ENCODE measurements at places on chromosomes 13 and 19. TPM values are rescaled to one million over a fixed set of nuclear protein-coding genes. Genes with fewer than 3 reads are reported as not detected.

GRCh38 chr13:99647596-99647985, 146.3 kb downstream of the TM9SF2 start:
- H3K4me1 ChIP-seq: no peaks in the 10 kb centered on the region
- H3K36me3 ChIP-seq: no peaks in the 10 kb centered on the region
- H3K27me3 ChIP-seq: peaks cover 1% of the 10 kb centered on the region
- no peak for DNase-seq
- H3K27ac ChIP-seq: no peak overlapping the region

DNA sequence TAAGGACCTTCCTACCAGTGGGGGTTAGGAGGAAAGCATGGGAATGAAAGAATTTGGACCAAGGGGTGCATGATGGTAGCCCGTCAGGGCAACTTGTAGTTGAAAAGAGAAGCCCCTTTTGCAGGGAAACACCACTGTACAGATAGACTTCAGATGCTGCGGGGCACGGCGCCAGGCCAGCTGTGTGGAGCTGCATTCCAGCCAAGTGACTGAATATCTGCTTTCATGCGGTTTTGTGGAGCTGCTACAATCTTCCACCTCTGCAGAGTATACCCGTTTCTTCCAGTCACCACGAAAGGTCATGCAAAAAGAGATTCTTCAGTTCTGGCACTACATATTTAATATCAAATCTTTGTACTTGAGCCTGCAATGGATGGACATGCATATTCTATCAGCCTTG, 104.7 kb downstream of the RGCC start:
- no peak for DNase-seq
- H3K4me3 ChIP-seq: no peak overlapping the region
- H3K27ac ChIP-seq: no peak overlapping the region
- H3K4me1 ChIP-seq: no peaks in the 10 kb centered on the region
- H3K36me3 ChIP-seq: no peaks in the 10 kb centered on the region
- H3K27me3 ChIP-seq: peaks cover 1% of the 10 kb centered on the region

GRCh38 chr19:17489392-17490030, 19.2 kb downstream of the SLC27A1 start:
- peaks cover 45% of the 10 kb centered on the region for H3K4me1 ChIP-seq
- no peaks in the 10 kb centered on the region for H3K36me3 ChIP-seq
- H3K27me3 ChIP-seq: peaks cover 11% of the 10 kb centered on the region
- H3K4me3 ChIP-seq: peak overlapping the region; percentile 90
- no peak for DNase-seq

Gene MIDN
- polyA plus RNA-seq: 4.9 TPM

DNA sequence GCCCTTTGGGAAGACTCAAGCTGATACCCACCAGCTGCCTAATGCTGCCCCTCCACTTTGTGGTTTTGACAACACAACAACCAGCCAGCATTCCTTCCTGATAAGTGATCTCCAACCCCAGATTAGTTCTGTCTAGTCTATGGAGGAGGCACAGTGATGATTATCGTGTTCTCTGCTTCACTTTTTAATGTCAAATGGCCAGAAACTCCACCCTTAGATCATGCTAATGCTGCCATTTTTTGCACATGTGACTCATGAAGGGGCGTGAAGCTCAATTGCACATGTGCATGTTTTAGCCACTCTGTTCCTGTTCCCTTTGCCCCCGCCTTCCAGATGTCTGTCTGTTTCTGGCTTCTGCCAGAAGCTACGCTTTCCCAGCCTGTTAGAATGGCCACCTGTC, 199.8 kb downstream of the COG6 start:
- H3K27me3 ChIP-seq: peaks cover 2% of the 10 kb centered on the region
- no peak overlapping the region for H3K4me3 ChIP-seq
- H3K27ac ChIP-seq: no peak overlapping the region
- H3K36me3 ChIP-seq: no peaks in the 10 kb centered on the region

GRCh38 chr19:17671906-17672305, 16.2 kb downstream of the UNC13A start:
- no peaks in the 10 kb centered on the region for H3K36me3 ChIP-seq
- H3K4me1 ChIP-seq: no peaks in the 10 kb centered on the region
- peaks cover 2% of the 10 kb centered on the region for H3K27me3 ChIP-seq
- H3K27ac ChIP-seq: no peak overlapping the region

- H3K4me3 ChIP-seq: no peak overlapping the region
- H3K27ac ChIP-seq: no peak overlapping the region
- peaks cover 9% of the 10 kb centered on the region for H3K4me1 ChIP-seq
- H3K27me3 ChIP-seq: peaks cover under 1% of the 10 kb centered on the region
- no peaks in the 10 kb centered on the region for H3K36me3 ChIP-seq
Observed at GRCh38 chr13:30049692-30050091, 199.3 kb upstream of the UBL3 start.

DNA sequence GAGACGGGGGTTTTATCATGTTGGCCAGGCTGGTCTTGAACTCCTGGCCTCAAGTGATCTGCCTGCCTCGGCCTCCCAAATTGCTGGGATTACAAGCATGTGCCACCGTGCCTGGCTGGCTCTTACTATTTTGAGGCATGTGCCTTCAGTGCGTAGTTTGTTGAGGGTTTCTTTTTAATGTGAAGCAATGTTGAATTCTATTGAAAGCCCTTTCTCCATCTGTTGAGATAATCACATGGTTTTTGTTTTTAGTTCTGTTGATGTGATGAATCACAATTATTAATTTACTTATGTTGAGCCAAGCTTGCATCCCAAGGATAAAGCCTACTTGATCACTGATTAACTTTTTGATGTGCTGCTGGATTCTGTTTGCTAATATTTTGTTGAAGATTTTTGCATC, 290.9 kb downstream of the KCNRG start:
- DNase-seq: no peak
- no peaks in the 10 kb centered on the region for H3K36me3 ChIP-seq

Gene RDH8
- not detected for polyA plus RNA-seq

GRCh38 chr19:10286803-10287737, at the start of gene ICAM4:
ICAM4 (plus strand) TSS chr19:10286955; CDS start chr19:10287013, 58 bp downstream.
- peaks cover 70% of the 10 kb centered on the region for H3K4me1 ChIP-seq
- H3K4me3 ChIP-seq: peak within 1 kb of the TSS; percentile 77
- DNase-seq: no peak
- no peak within 1 kb of the TSS for H3K27ac ChIP-seq
- peaks cover 18% of the 10 kb centered on the region for H3K36me3 ChIP-seq

Gene SBSN
- not detected for polyA plus RNA-seq

Gene LGALS14
- polyA plus RNA-seq: not detected

DNA sequence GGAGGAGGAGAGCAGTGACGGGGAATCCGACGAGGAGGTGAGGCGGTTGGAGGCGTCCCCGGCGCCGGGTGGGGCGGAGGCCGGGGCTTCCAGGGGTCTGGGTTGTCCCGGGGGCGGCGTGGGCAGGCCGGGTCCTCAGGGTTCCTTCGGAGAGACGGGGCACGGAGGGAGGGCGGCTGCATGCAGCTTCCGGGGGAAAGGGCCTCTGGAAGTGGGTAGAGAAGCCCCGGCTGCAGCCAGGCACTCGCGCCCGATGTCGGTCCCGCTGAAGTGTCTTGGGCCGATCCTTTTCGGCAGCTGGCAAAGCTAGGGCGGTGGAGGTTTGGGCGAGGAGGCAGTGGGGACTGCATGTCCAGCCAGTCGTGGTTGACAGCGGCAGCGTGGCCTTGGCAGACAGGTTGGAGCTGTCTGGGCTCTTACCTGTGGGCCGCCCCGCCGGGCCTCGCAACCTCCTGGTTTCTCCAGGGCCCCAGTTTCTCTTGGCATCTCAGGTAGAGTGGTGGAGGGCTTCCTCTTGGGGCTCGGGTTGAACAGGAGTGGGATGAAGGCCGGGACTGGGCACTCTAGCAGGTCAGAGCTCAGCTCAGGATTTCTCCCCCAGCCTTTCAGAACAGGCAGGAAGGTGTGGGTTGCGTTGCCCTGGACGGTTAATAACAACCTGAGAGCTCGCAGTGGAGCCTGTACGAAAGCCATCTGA, 690 bp downstream of the KMT2B start:
- H3K27me3 ChIP-seq: no peaks in the 10 kb centered on the region
- peaks cover 32% of the 10 kb centered on the region for H3K4me1 ChIP-seq
- peak; percentile 37 for DNase-seq
- peak overlapping the region; percentile 81 for H3K4me3 ChIP-seq

DNA sequence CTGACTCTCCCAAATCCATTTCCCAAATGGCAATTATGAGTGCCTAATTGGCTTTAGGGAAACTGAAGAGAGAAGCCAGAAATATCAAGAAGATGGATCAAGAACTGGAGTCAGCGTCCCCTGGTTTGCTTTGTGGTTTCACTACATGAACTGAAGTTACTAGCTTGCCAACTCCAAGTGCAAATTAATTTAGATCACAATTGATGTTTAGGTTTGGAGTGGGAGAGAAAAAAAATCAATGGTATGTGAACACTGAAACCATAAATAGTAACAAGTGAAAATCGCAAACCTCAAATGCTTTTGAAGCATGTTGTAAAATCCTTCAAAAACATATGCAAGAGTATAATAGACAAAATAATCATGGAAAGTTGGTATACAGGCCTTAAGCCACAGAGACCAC, 1528.6 kb upstream of the SLC10A2 start:
- no peaks in the 10 kb centered on the region for H3K36me3 ChIP-seq
- H3K27ac ChIP-seq: no peak overlapping the region
- H3K4me3 ChIP-seq: no peak overlapping the region
- H3K4me1 ChIP-seq: no peaks in the 10 kb centered on the region
- no peak for DNase-seq

Gene C2CD4C
- not detected for polyA plus RNA-seq

- H3K27me3 ChIP-seq: peaks cover 51% of the 10 kb centered on the region
- DNase-seq: peak; percentile 92
- H3K27ac ChIP-seq: peak overlapping the region; percentile 97
Observed at GRCh38 chr19:1076951-1077350, 10.0 kb downstream of the ARHGAP45 start.

GRCh38 chr19:45745606-45746005, 12.4 kb downstream of the MEIOSIN start:
- H3K4me1 ChIP-seq: no peaks in the 10 kb centered on the region
- no peaks in the 10 kb centered on the region for H3K36me3 ChIP-seq
- no peak overlapping the region for H3K4me3 ChIP-seq
- H3K27me3 ChIP-seq: peaks cover 8% of the 10 kb centered on the region
- DNase-seq: no peak
- H3K27ac ChIP-seq: no peak overlapping the region

DNA sequence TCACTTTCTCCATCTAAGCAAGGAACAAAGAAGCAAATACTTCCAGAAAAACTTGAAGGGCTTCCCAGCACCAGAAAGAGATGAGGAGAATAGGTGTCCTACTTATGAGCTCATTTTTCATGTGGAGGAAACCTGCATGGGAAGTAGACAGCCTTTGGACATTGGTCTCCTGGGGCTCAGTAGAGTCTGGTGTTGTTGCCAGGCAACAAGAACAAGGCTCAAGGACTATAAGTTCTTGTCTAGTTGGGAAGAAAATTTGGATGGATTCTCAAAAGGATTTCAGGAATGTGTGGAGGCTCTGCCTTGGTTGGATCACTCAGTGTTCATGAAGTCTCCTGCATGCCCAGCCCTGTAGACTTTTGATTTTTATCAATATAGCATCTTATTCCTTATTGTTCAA, 84.5 kb downstream of the MBNL2 start:
- H3K27ac ChIP-seq: no peak overlapping the region
- H3K4me1 ChIP-seq: peaks cover 14% of the 10 kb centered on the region
- peaks cover 10% of the 10 kb centered on the region for H3K36me3 ChIP-seq
- no peak for DNase-seq

- peaks cover 2% of the 10 kb centered on the region for H3K27me3 ChIP-seq
- H3K4me3 ChIP-seq: no peak overlapping the region
- no peak for DNase-seq
- no peaks in the 10 kb centered on the region for H3K36me3 ChIP-seq
Observed at GRCh38 chr19:15212711-15213110, 11.9 kb upstream of the NOTCH3 start.

DNA sequence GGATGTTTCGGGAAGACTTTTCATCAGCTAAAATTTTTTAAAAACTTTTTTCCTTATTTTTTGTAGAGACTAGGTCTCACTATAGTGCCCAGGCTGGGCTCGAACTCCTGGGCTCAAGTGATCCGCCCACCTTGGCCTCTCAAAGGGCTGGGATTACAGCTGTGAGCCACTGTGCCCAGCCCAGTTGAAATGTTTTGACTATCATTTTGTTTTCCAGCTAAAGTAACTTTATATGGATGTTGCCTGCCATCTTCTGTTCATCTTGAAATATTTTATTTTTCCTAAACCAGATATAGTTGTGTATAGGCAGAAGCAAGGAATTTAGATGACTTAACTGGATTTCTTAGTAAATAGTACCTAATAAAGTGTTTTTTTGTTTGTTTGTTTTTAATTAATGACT, 7.0 kb downstream of the CAB39L start:
- H3K27ac ChIP-seq: no peak overlapping the region
- H3K4me3 ChIP-seq: no peak overlapping the region
- H3K4me1 ChIP-seq: no peaks in the 10 kb centered on the region
- H3K36me3 ChIP-seq: peaks cover 16% of the 10 kb centered on the region
- DNase-seq: no peak
- H3K27me3 ChIP-seq: no peaks in the 10 kb centered on the region

DNA sequence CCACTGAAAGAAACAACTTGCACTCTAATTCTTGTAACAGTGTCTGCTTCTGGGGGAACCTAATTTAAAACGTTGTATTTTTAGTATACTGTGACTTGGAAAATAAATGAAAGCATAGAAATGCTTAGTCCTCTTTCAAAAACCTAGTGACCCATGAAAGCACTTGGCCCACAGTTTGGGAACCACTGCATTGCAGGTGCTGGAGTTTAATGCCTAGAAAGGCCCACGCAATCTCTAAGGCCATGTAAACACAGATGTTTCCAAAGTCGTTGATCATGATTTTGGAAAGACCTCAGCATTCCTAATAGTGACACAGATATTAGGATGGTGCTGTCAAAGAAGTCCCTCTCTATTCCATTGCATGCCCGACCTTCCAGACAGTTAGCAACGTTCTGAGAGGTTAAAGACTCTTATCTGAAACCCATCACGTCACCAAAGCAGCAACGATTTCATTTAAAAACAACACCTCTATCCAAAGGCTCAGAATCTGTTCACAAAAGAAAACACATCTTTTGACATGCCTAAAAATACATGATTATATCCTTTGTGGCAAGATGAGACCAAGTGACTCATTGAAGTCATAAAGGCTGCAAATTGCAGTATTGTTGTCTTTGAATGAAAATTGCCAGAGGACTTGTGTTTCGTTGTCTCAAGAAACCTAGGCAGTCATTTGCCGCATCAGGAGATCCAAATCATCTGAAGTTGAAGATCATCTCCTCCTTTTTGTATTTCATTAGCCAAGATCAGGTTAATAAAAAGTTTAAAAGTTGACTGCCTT, 328.0 kb upstream of the ZNF507 start:
- DNase-seq: no peak
- no peak overlapping the region for H3K4me3 ChIP-seq
- no peaks in the 10 kb centered on the region for H3K4me1 ChIP-seq
- H3K27me3 ChIP-seq: peaks cover 5% of the 10 kb centered on the region

Gene OLFM4
- not detected for polyA plus RNA-seq

Gene PTGER1
- not detected for polyA plus RNA-seq

Gene JSRP1
- polyA plus RNA-seq: not detected
